ENCODE measurements at places on chromosomes 3 and 15.
A peak's percentile ranks its signal among the peaks of the same experiment; 100 is the strongest.

DNA sequence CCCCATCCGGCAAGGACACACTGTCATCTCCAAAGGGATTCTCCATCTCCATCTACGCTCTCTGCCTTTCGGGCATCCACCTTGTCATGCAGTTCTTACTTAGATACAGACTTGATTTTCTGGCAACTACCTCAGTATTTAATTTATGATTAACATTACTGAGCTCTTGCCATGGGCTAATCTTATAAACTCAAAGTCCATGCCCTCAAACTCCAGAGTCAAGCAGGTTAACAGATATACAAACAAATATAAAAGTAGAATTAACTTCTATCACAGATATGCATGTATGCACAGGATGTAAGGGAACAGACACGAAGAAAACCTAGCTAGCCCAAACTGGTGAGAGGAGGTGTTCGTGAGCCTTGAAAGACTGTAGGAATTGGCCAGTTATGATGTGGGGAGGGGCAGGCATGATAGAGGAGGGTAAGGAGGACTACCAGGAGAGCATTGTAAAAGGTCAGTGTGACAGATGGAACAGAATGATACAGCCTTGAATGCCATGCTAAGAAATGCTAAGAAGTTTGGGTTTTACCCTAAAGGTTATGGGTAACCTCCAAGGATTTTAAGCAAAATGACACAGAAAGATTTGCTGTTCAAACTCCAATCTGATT lies 334.3 kb downstream of the ULK4 start:
- DNase-seq = no peak

GRCh38 chr3:163175970-163176369 lies 1679.4 kb downstream of the OTOL1 start:
- no peak for DNase-seq

GRCh38 chr3:190070622-190071347 lies 49.9 kb downstream of the P3H2 start:
- DNase-seq = no peak

DNA sequence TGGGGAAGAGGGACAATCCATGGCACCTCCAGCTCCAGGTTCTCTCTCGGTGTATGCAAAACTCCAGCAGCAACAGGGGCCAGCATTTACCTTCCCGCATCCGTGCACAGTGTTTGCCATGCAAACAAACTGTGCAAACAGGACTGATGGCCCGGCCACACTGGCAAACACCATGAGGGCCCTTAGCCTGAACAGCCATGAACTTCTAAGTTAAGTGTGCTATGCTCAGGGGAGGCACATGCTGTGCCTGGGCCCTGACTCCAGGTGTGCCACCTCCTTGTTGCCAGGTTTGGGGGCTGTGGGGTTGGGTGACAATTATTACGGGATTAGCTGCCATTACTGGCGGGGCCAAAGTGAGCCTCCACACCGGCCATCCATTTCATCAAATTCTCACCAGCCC lies 57.5 kb downstream of the CACNA2D2 start:
- no peak for DNase-seq

DNA sequence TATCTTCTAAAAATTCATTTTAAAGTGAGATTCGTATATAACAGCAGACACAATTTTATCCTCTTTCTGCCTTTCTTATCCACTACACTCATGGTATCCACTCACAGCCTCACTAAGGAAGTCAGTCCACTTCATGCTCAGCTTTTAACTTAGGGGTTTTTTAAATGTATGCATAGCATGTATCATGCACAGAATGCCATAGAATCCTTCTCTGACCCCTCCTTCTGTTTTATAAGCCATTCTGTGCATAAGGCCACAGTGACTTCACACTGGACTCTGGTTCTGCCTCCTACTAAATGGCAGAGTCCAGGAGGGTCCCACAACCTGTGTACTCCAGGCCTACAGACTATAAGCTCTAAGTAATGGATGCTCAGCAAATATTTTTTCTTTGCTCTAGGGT lies 129.2 kb downstream of the ATG7 start:
- DNase-seq = no peak

DNA sequence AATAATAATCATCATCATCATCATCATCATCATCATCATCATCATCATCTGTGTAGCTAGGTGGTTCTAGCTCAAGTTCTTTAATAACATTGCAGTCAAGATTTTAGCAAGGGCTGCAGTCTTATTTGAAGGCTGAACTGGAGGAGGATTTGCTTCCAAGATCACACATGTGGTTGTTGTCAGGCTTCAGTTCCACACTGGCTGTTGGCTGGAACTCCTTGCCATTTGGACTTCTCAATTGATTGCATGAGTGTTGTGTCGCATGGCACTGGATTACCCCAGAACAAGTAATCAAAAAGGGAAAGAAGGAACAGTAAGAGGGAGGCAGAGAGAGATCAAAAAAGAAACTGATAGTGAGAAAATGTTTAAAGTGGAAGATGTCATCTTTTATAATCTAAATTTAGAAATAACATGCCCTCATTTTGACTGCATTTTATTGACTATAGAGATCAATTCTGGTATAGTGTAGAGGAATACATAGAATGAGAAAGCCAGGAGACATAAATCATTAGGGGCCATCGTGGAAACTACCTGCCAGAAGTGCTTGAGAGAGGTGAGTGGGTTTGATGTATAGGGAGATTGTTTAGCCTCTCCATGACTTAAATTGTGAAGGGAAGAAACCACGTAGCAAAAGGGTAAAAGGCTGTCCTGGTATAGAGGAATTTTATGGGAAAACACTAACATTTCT lies 346.6 kb upstream of the RBMS3 start:
- no peak for DNase-seq

DNA sequence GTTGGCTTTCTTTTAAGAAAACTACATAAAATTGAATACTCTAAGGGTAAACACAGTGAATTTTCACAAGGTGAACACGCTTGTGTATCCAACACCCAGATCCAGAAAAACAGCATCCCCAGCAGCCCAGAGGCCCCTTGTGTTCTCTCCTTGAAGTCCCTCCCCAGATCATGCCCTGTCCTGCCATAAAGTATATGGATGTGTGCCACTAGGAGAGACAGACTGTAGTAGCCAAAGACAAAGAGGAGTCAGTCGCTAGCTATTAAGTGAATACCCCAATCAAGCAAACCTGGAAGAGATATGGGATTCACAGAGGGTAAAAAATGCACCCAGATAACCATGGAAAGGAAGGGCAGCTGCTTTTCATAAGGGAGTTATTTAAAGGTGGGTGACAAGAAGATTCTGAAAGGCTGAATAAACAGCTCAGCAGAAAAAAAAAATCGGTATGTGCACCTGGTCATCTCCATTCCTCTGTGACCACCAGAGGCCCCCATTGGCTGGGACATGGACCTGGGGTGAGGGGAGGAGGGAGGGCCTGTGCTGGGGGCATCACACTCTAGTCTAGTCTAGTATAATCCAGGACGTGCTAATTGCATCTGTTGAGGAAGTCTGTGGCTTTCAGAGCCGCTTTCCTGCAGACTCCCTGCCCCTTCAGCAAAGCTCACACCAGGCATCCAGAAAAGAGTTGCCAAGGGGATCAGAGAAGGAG lies 167.3 kb upstream of the NDN start:
- DNase-seq = no peak

GRCh38 chr3:9552252-9552999 lies 1.2 kb downstream of the LHFPL4 start:
- no peak for DNase-seq

- DNase-seq = no peak
These were observed 48.6 kb upstream of the CP start for GRCh38 chr3:149270180-149270579.

GRCh38 chr3:15796331-15796730 lies 1.4 kb downstream of the ANKRD28 start:
- no peak for DNase-seq

DNA sequence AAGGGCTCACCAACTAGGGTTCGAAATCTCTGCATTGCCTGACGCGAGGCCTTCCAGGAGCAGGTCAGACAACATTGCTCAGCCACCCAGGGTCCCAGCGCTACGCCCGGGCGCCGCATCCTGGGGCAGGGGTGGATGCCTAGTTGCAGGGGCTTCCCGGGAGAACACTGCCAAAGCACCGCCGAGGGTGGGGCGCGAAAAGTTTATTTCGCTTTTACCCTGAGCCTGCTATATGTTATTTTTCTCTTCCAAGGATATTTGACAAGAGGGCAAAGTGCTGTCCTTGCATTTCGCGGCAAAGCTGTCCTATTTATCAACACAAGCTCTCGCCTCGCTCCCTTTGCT lies 549 bp upstream of the SOX14 start:
- DNase-seq = no peak

- peak; percentile 33 for DNase-seq
These were observed 157.9 kb downstream of the CHL1 start for GRCh38 chr3:354432-354831.

GRCh38 chr15:39624806-39625205 lies 43.9 kb downstream of the THBS1 start:
- peak; percentile 73 for DNase-seq

- no peak for DNase-seq
These were observed 337.1 kb downstream of the IL20RB start for GRCh38 chr3:137294839-137295238.

GRCh38 chr3:12512534-12513118 lies 28.3 kb downstream of the TSEN2 start:
- DNase-seq = no peak

DNA sequence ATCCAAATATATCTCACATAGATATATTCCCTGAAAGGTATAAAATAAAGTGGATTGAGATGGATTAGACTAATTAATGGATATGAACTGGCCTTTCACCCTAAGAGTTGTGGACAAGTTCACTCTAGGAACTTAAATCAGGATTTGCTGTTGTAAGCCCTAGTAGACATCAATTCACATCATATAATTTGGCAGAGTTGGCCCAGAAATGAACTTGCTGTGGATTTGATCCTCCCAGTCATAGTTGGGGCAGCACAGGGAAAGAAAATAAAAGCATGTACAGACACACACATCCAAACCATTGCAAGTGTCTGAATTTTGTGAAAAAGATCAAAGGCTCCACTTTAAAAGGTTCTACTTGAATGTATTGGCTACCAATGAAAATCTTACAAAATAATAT lies 734.7 kb upstream of the NR2F2 start:
- DNase-seq = no peak
